Left kidney (tissue), 8 donors: ENCODE measurements at places on chromosomes 7 and 10. TPM values are rescaled to one million over a fixed set of nuclear protein-coding genes. Genes with fewer than 3 reads are reported as not detected.

- DNase-seq = no peak
Measured at GRCh38 chr10:84551437-84552120, 223.2 kb downstream of the CCSER2 start.

The MRLN gene
- polyA plus RNA-seq = 0.48 TPM

DNA sequence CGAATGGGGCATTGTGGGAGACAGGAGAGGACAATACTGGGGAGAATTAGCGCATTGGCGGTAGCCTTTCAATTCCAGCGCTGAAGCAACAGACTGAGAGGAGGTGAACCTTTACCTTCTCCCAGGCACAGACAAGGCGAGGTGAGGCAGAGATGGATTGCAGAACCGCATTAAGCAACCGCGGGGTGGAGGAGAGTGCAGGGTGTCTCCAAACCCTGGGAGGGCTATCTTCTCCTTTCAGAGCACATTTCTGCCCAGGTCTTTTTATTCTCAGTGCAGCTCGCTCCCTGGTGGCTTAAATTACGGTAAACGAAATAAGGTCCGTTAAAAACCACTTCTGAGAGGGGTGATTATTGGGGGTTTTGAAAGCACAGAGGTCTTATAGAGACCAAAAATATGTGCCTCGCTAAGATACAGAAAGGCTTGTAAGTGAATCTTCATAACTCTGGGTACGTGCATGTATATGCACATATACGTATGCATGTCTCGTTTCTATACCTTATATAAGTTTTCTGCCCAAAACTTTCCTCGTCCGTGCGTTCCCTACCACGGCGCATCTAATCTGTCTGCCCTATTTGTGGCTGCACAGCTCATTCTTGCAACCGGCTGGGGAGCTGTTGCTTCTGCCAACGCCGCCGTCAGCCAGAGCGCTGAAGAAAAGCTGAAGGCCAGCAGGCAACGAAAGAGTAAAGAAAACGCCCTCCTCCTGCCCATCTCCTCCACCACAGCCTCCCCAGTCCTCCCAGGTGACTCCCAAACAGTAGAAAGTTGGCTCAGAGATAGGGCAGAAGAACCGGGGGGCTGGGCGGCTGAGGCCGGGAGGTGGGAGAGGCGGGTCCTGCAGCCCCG lies 895 bp upstream of the ZNF804B start:
- DNase-seq = peak; percentile 32

DNA sequence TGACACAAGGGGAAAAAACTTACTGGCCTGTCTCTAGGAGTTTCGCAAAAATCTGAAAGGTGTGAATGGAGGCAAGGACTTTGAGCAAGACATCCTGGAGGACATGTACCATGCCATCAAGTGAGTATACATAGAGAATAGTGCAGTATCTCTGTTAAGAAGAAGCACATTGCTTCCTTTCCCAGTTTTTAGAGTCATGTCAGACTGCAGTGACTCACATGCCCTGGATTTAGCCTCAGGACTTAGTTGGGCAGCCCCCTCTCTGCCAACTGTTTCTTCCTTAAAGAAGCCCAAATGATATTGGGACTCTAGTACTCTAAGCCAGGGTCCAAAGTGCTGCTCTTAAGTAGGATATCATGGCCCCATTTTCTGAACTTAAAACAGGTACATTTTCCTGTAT lies 28.1 kb upstream of the NFKB2 start:
- no peak for DNase-seq

The PITX3 gene
- 0.43 TPM for polyA plus RNA-seq

- DNase-seq = no peak
Measured at GRCh38 chr10:59839576-59839975, 66.8 kb downstream of the CCDC6 start.

The EN2 gene
- polyA plus RNA-seq = 0.03 TPM

The EIF4H gene
- polyA plus RNA-seq = 294 TPM

- DNase-seq = no peak
Measured at GRCh38 chr7:94529516-94529915, 19.9 kb downstream of the CASD1 start.

DNA sequence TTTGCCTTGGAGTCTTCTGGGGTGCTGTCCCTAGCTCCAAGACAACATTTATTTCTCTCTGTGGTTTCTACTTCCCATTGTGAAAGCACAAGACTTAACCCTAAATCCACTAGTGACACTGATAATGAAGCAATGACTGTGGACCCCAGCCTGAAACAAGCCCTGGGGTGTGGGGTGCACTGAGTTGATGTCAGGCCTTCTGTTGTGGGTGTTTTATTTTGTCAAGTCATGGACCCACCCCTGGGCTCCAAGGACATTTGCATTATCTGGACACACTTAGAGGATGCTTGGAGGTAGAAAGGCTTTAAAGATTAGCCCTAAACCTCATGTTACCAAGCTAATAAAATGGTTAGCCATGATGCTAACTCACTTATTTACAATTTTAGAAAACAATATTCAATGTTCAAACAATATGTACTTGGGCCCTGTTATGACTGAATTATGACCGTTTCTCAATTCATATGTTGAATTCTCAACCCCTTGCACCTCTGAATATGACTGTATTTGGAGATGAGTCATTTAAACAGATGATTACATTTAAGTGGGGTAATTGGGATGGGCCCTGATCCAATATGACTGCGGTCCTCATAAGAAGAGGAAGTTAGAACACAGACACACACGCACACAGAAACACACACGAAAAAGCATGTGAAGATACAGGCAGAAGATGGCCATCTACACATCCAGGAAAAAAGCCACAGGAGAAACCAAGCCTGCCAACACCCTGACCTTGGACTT lies 137.2 kb upstream of the IGFBP3 start:
- DNase-seq = no peak

The CNPY4 gene
- polyA plus RNA-seq = 46.7 TPM
